H1 (cell line): ENCODE measurements at places on chromosomes 13 and 19. TPM values are rescaled to one million over a fixed set of nuclear protein-coding genes. Genes with fewer than 3 reads are reported as not detected.

DNA sequence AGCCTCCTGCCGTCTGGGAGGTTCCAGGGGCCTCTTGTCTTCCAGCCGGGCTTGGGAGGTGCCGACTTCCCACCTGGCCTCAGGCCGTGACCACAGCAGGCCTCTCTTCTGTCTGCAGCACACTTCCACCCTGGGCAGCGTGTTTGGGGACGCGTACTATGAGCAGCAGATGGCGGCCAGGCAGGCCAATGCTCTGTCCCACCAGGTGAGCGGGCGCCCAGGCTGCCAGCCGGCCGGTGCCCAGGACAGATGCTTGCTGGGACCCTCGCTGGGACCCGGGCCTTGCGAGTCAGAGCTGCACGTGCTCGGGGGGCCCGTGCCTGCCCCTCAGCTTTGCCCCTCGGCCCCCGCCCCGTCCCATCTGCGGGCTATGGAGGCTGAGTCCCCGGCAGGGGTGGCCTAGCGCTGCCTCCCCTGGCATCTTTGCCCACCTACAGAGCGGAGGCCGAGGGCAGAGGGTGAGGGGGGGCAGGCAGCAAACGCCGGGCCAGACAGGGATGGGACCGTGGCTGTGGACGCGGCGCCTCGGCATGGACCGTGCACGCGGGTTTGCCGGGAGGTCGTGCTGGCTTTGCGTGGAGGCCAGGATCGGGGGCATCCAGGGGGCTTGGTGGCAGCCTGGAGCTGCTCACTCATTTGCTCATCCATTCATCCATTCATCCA is 16.2 kb downstream of the COMP start:
- no peak for DNase-seq
- no peak overlapping the region for H3K4me3 ChIP-seq
- H3K36me3 ChIP-seq = no peaks in the 10 kb centered on the region
- H3K27me3 ChIP-seq = peaks cover 92% of the 10 kb centered on the region

DNA sequence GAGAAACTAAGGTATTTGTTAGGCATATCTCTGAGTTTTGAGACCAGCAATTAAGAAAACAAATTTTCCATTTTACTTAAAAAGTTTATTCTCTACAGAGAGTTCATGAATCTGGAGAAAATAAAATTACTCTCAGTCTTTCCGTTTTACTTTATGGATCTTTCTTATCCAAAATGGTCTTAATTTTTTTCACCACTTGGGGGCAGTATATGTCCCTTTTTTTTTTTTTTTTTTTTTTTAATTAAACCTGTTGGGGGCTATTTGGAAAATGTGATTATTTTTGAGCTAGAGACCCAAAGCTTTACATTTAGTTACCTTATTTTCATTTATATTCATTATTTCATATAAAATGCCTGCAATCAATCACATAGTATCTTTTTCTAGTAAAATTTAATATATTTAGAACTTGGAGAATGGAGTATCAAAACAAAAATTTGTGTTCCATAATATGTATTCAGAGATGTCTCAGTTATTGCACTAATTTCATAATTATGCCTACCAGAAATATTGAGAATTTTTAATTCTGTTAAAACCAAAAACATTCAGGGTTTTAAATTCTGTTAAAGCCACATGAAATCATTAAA is 27.1 kb downstream of the PIBF1 start:
- H3K4me3 ChIP-seq = no peak overlapping the region
- no peak for DNase-seq
- no peaks in the 10 kb centered on the region for H3K4me1 ChIP-seq
- H3K36me3 ChIP-seq = no peaks in the 10 kb centered on the region
- H3K27ac ChIP-seq = no peak overlapping the region
- no peaks in the 10 kb centered on the region for H3K27me3 ChIP-seq

DNA sequence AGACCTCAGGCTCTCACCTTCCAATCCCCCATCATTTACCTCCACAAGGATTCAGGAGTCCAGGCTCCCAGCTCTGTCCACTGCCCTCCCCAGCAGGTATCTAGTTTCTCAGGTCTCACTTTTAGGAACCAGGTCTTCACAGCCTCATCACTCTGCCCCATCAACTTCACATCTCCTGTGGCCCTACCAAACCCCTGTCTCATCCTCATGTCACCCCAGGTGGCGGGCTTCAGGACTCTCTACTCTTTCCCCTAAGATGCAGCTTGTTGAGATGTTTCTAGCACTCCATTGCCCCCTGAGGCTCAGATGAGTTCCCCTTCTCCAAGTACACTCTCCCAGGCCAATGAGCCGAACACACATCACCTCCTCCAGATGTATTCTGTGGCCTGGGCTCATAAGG is 1.5 kb downstream of the PPFIA3 start:
- no peak overlapping the region for H3K27ac ChIP-seq
- peaks cover 5% of the 10 kb centered on the region for H3K4me1 ChIP-seq
- no peak overlapping the region for H3K4me3 ChIP-seq
- peaks cover 8% of the 10 kb centered on the region for H3K27me3 ChIP-seq
- no peak for DNase-seq

DNA sequence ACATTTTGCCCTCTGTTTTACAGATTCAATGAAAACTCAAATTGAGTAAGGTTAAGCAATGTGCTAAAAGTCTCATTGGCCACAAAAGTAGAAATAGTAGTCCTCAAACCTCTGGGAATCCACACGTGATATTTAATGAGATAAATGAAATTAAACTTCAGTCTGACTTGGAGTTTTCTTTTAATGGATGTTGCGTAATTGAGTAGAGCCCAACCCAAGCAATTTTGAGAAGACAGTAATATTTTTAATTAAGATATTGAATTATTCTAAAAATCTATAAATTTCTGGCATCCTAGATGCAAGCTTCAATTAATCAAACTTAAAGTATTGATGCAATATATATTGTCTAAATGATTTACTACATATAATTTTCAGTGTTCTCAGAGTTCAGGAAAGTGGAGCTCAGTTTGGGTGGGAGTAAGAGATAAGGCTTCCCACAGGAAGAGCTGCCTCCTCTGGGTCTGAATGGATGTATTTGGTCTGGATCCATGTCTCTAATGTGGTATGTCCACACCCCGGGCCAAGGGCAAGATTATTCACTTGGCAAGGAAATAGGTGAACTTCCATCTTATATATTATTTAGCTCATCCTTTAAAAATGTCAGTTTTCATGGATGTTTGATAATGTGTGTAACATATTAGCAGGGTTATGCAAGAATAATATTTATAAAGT is 6.9 kb downstream of the MBNL2 start:
- H3K36me3 ChIP-seq = no peaks in the 10 kb centered on the region
- H3K4me3 ChIP-seq = no peak overlapping the region
- H3K4me1 ChIP-seq = peaks cover 7% of the 10 kb centered on the region; the same call in 1 of the 2 replicates
- no peak overlapping the region for H3K27ac ChIP-seq
- peaks cover 52% of the 10 kb centered on the region for H3K27me3 ChIP-seq
- DNase-seq = no peak

DNA sequence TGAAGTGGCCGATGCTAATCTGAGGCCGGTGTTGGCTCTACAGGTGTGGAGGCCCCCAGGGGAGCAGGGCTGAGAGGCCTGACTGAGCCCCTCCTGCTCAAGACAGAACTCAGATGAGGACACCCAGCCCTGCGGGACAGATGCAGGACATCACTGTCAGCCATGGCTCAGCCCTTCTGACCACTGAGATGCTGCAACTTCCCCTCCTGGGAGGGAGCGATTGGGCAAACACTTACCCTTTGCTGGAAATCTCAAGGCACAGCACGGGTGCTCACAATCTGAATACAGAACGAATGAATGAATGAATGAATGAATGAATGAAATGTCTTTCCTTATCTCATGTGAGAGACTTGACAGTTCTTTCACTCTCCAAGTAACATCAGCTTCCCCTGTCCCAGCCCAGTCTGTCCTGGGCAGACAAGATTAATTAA is 3.5 kb upstream of the SIGLEC7 start:
- H3K4me3 ChIP-seq = no peak overlapping the region
- DNase-seq = no peak
- no peaks in the 10 kb centered on the region for H3K27me3 ChIP-seq
- H3K36me3 ChIP-seq = no peaks in the 10 kb centered on the region

DNA sequence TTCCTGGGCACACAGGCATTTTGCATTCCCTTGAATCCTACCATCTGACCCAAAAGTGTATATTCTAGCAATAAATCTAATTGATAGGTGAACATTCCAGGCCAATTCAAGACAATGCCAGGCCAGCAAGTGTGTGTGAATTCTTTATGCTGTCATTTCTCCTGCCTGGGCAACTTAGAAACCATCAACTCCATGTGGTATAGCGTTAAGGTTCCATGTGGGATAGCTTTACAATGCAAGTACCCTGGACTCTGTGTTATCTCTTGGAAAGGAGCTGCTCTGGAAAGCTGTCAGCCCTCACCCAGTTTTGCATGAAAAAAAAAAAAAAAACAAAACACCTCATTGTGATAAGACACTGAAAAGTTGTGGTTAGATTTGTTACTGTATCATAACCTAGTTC is 15.6 kb upstream of the FLT1 start:
- H3K27me3 ChIP-seq = no peaks in the 10 kb centered on the region; the same call in 1 of the 2 replicates
- no peak overlapping the region for H3K27ac ChIP-seq
- DNase-seq = no peak

DNA sequence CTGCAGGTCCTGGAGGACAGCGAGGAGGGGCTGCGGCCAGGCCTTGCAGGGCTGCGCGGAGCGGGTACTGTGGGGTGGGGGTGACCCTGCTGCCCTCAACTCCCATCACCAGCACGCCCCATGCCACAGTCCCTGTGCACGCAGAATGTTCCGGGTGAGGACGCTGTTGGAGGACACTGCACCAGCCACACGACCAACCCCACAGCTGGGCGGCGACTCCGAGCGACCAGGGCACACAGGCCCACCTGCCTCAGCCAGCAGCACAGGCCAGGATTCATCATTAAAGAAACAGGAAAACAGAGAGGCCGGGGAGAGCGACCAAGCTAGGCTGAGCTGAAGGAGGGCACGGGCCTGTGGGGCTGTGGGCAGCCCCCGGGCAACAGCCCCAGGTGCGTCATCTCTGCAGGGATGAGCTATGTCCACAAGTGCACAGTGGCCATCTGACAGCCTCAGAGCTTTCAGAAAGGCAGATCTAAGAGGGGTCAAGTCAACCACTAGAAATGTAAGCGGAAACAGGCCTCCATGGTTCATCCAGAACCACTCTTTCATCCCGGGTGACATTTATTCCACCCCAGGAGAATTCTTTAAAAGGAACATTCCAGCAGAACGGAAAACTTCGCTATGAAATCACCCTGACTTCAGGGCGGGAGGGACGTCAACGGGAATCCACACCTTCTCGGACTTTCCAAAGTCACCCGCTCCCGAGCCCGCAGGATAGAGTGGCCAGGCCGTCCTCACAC is 1.5 kb downstream of the GAS6 start:
- H3K4me3 ChIP-seq = peak overlapping the region; percentile 26; the same call in 1 of the 2 replicates
- H3K27ac ChIP-seq = no peak overlapping the region
- peaks cover 24% of the 10 kb centered on the region for H3K27me3 ChIP-seq
- peaks cover 16% of the 10 kb centered on the region for H3K4me1 ChIP-seq
- no peaks in the 10 kb centered on the region for H3K36me3 ChIP-seq

GRCh38 chr19:23957660-23958281 is 43.1 kb downstream of the ZNF726 start:
- no peaks in the 10 kb centered on the region for H3K27me3 ChIP-seq
- no peaks in the 10 kb centered on the region for H3K36me3 ChIP-seq
- no peak overlapping the region for H3K4me3 ChIP-seq
- no peak for DNase-seq
- H3K4me1 ChIP-seq = no peaks in the 10 kb centered on the region

DNA sequence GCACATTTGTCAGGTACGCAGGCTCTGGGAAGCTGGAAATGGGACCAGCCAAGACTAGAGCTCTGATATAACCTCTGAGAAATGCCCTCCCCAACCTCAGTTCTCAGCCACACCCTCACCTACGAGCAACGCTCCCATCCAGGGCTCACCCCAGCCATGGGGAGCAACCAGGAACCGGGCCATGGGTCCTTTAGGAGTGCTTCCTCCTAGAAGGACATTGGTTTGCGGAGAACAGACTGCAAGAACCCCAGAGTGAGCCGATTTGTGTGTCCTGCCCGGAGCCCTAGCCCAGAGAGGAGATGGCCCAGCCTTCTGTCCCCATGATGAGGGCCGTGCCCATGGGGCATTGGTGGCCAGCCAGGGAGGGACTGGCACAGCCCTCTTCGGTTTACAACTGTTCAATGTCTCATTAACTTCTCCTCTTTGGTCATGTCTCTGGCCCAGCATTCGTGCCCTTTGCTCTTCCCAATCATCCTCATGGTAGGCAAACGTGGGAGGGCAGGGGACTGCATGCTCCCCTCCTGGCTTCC is 32.9 kb upstream of the IGSF23 start:
- no peaks in the 10 kb centered on the region for H3K36me3 ChIP-seq
- DNase-seq = no peak
- no peak overlapping the region for H3K4me3 ChIP-seq
- H3K27ac ChIP-seq = no peak overlapping the region
- no peaks in the 10 kb centered on the region for H3K4me1 ChIP-seq
- no peaks in the 10 kb centered on the region for H3K27me3 ChIP-seq

- no peaks in the 10 kb centered on the region for H3K4me1 ChIP-seq
- no peak overlapping the region for H3K27ac ChIP-seq
- H3K36me3 ChIP-seq = no peaks in the 10 kb centered on the region
- H3K27me3 ChIP-seq = no peaks in the 10 kb centered on the region
- H3K4me3 ChIP-seq = no peak overlapping the region
Observed at GRCh38 chr13:56720841-56721240, 419.9 kb upstream of the PRR20A start.

DNA sequence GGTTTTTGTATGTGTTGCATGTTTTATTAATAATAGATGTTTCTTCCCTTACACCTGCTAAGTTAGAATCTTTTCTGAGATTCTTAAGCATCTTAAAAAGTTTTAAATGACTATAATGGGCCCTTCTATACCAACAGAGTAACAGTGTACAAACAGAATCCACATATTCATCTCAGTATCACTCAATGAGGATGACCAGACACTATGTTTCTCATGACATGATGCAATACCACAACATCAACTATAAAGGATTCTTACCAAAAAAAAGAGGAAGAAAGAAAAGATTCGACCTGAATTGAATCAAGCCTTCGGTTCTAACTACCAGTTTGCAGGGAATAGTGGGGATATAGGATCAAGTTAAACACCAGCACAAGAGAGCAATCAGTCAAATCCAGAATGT is 56.5 kb downstream of the INTS6 start:
- no peak for DNase-seq
- H3K4me3 ChIP-seq = no peak overlapping the region
- H3K27ac ChIP-seq = no peak overlapping the region
- H3K27me3 ChIP-seq = no peaks in the 10 kb centered on the region

GRCh38 chr19:13717194-13717643 is 47.1 kb upstream of the MRI1 start:
- no peaks in the 10 kb centered on the region for H3K4me1 ChIP-seq
- no peak for DNase-seq
- no peaks in the 10 kb centered on the region for H3K36me3 ChIP-seq
- H3K27ac ChIP-seq = no peak overlapping the region

Gene CEACAM21
- total RNA-seq = not detected in 2 replicates

Gene NOTCH3
- total RNA-seq = 107 and 111 TPM in 2 replicates

Gene TEX26
- total RNA-seq = not detected in 2 replicates
